ENCODE measurements at places on chromosomes 1 and 21.

- no peak for DNase-seq
These were observed 498.7 kb upstream of the NFIA start for GRCh38 chr1:60583696-60584095.

- DNase-seq = no peak
These were observed 38.7 kb downstream of the TRIM67 start for GRCh38 chr1:231200388-231201031.

- no peak for DNase-seq
These were observed 88.8 kb downstream of the MRPL39 start for GRCh38 chr21:25518491-25518911.

DNA sequence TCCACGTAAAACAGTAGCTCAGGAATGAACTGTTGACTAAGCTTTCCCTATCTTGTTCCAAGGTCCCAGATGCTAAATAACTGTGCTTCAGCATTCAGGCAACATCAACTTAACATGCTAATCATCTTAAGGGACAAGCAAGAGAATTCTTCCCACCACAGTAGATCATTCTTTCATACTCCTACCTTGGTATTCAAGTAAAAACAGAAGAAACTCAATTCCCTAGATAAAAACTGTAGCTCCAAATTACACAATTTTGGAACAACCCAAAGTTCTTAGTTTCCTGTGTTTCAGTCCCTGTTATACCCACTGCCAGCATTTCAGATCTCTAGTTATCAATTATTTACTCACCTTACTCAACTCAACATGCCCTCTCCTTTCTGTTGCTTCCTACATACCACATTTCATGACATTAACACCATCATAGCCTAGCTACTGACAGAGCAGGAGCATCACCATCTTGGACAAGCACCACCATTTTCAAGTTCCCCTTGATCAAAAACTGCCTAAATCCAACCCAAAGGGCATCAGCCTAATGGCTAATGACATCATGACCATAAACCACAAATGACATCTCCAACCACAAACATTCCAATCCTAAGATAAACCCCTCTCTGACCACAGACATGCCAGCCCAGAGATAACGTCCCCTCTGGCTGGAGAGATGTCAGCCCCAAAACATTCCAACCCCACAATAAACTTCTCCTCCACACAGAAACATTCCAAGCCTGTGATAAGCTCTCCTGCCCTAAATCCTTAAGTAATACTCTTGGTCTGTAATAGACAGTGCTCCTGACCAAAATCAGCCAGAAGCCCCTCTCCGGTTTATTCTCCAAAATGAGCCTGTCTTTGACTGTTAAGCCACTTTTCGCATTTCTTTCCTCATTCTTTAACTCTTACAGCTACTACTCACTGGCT, 191.2 kb downstream of the RERE start:
- no peak for DNase-seq

- no peak for DNase-seq
These were observed 3.1 kb downstream of the FTCD start for GRCh38 chr21:46151989-46152926.

GRCh38 chr1:168396940-168397684, 116.4 kb downstream of the TBX19 start:
- DNase-seq = no peak

GRCh38 chr1:208595236-208595635, 351.1 kb upstream of the PLXNA2 start:
- DNase-seq = no peak

GRCh38 chr1:219088778-219089557, 84.7 kb upstream of the LYPLAL1 start:
- no peak for DNase-seq

GRCh38 chr1:47521034-47521881, 83.4 kb downstream of the FOXD2 start:
- DNase-seq = no peak

DNA sequence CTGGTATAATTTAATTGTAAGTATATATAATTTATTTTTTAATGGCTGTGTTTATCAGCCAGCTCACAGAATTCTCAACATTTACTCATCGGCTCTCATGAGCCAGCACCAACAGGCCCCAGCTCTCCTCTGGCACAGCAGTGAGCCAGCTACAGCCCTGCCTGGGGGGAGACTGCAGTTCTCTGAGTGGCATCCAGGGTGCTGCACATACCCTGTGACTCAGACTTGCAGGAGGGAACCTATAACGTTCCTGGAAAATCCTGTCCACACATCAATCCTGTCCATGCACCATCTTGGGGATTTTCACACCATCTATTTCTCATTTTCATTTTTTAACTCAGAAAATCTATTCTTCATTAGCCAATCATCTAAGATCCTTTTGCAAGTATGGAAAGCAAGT, 36.5 kb downstream of the FHAD1 start:
- DNase-seq = no peak

- DNase-seq = no peak
These were observed at the start of gene ITPKB for GRCh38 chr1:226738995-226739695. TSS of gene ITPKB (minus strand) at chr1:226739282. CDS start at chr1:226737458, 1,824 bp downstream.

Data from neuronal stem cell (in vitro differentiated cells).